ENCODE measurements at places on chromosomes 11 and 22.

DNA sequence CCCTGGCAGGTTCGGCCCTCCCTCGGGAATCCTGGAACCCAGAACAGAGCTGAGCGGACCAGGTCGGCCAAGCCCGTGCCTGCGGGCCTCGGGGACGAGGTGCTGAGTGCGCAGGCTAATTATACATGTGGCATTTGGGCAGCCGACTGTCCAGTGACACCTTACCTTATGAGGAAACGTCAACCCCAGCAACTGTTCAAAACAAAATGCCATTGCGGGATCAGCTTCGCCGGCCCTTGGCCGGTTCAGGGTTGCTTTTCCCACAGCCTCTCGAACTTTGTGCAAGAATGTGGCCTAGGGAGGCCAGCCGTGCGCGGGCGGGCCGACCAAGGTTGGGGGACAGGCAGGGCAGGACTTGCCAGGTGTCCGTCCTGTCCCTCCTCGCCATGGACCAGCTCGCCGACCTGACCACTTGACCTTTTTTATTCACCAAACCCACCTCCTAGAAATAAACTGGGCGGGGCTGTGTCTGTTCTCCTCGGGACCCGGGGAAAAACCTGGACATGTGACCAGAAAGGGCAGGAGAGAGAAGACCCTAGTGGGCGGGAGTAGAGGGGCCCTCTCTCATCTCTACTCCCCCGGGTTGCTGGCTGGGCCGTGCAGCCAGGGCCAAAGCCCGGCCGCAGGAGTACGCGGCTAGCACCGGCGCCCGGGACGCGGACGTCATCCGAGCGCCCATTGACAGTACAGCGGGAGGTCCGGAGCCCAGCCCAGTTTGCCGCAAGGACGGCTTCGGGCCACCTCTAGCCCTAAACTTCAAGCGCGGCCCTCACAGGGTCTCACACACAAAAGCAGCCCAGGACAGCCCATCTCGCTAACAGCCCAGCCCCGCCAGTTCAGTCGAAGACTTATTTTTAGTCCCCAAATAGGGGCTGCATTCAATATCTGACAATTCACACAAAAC, 134.3 kb upstream of the C11orf58 start:
- peaks cover 39% of the 10 kb centered on the region for H3K27me3 ChIP-seq
- H3K27ac ChIP-seq: peak overlapping the region; percentile 49
- peaks cover 8% of the 10 kb centered on the region for H3K36me3 ChIP-seq
- H3K4me3 ChIP-seq: peak overlapping the region; percentile 73

GRCh38 chr11:60343094-60343704, 16.1 kb downstream of the MS4A6E start:
- H3K27ac ChIP-seq: no peak overlapping the region
- peaks cover 14% of the 10 kb centered on the region for H3K4me1 ChIP-seq
- no peaks in the 10 kb centered on the region for H3K36me3 ChIP-seq

GRCh38 chr22:42993651-42994275, 21.2 kb downstream of the PACSIN2 start:
- no peaks in the 10 kb centered on the region for H3K27me3 ChIP-seq
- H3K36me3 ChIP-seq: peaks cover 18% of the 10 kb centered on the region
- peaks cover 21% of the 10 kb centered on the region for H3K4me1 ChIP-seq
- peak overlapping the region; percentile 39 for H3K27ac ChIP-seq
- no peak for DNase-seq
- no peak overlapping the region for H3K4me3 ChIP-seq

- H3K27ac ChIP-seq: peak overlapping the region; percentile 70
- peaks cover 13% of the 10 kb centered on the region for H3K4me1 ChIP-seq
- no peak overlapping the region for H3K4me3 ChIP-seq
- H3K27me3 ChIP-seq: no peaks in the 10 kb centered on the region
- no peaks in the 10 kb centered on the region for H3K36me3 ChIP-seq
Measured at GRCh38 chr11:57547854-57548377, 10.5 kb downstream of the SMTNL1 start.

- H3K4me1 ChIP-seq: peaks cover 80% of the 10 kb centered on the region
- no peaks in the 10 kb centered on the region for H3K36me3 ChIP-seq
- no peaks in the 10 kb centered on the region for H3K27me3 ChIP-seq
- peak overlapping the region; percentile 75 for H3K27ac ChIP-seq
Measured at GRCh38 chr22:40050258-40050657, 55.5 kb downstream of the FAM83F start.

GRCh38 chr11:61046833-61047232, 55.5 kb upstream of the CD5 start:
- H3K4me3 ChIP-seq: no peak overlapping the region
- H3K36me3 ChIP-seq: peaks cover 4% of the 10 kb centered on the region
- H3K27me3 ChIP-seq: no peaks in the 10 kb centered on the region
- no peak overlapping the region for H3K27ac ChIP-seq
- no peak for DNase-seq

DNA sequence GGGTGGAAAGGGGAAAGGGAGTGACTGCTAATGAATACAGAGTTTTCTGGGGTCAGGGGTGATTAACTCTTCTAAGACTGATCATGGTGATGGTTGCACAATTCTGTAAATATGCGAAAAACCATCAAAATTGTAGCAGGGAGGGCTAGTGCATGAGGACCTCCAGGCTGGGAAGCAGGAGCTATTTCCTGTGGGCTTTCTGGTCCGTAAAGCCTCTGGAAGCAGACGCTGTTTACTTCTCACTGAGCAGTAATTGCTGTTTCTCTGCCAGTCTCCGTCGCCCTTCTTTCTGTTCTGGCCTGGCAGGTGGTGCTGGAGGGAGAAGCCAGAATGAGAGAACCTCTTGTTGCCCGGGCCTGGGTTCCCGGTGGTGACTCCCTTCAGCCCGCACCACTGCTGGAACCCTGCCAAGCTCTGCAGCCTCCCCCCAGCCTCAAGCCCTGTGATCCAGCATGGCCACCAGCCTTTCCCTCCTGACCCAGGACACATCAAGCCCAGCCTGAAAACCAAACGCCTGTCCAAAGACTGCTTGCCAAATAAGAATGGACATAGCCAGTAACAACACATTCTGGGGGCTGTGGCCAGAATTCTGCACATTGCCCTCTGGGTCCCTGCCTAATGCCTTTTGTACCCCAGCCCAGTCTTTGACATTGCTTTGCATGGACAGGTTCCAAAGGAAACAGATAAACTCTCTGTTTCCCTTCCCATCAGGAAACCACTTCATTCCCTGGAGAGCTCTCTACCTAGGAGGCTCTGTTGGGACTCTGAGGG, 201.0 kb upstream of the NAV2 start:
- no peaks in the 10 kb centered on the region for H3K36me3 ChIP-seq
- peaks cover 2% of the 10 kb centered on the region for H3K4me1 ChIP-seq
- peaks cover 20% of the 10 kb centered on the region for H3K27me3 ChIP-seq
- no peak overlapping the region for H3K4me3 ChIP-seq

GRCh38 chr11:75481922-75482606, 43.7 kb downstream of the GDPD5 start:
- H3K27me3 ChIP-seq: no peaks in the 10 kb centered on the region
- H3K4me1 ChIP-seq: peaks cover 7% of the 10 kb centered on the region
- H3K4me3 ChIP-seq: no peak overlapping the region
- no peaks in the 10 kb centered on the region for H3K36me3 ChIP-seq
- H3K27ac ChIP-seq: peak overlapping the region; percentile 53

GRCh38 chr11:128349650-128350299, 237.6 kb downstream of the ETS1 start:
- H3K27me3 ChIP-seq: no peaks in the 10 kb centered on the region
- H3K36me3 ChIP-seq: no peaks in the 10 kb centered on the region
- peak; percentile 31 for DNase-seq
- H3K27ac ChIP-seq: peak overlapping the region; percentile 82
- H3K4me1 ChIP-seq: peaks cover 54% of the 10 kb centered on the region

Data from naive thymus-derived CD8-positive, alpha-beta T cell (primary cell).